ENCODE measurements at places on chromosomes 2 and 18.
A peak's percentile ranks its signal among the peaks of the same experiment; 100 is the strongest.

GRCh38 chr2:99552529-99552928, 62.7 kb upstream of the REV1 start:
- H3K4me3 ChIP-seq, result no peak overlapping the region
- H3K27me3 ChIP-seq, result no peaks in the 10 kb centered on the region
- H3K36me3 ChIP-seq, result peaks cover 46% of the 10 kb centered on the region

DNA sequence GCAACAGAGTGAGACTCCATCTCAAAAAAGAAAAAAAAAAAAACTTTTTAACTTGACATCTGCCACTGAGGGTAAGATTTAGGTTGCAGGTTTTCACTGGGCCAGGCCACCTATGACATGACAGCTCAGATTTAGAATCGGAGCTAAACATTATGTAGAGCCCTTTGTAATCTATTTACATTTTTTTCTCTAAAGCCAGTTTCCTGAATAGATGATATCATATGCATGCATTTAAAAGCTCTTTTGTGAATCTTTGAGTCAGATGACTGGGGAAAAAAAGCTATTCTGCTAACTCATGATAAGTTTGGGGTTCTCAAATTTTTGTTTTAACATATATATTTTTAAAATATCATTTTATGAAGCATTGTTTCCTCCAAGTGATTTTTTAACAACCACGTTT, 21.3 kb downstream of the PRKAG3 start:
- no peak for DNase-seq
- no peak overlapping the region for H3K27ac ChIP-seq
- no peak overlapping the region for H3K4me3 ChIP-seq
- peaks cover 20% of the 10 kb centered on the region for H3K36me3 ChIP-seq
- no peaks in the 10 kb centered on the region for H3K27me3 ChIP-seq

GRCh38 chr18:78703291-78703690, 276.3 kb upstream of the SALL3 start:
- peak overlapping the region; percentile 62 for H3K27ac ChIP-seq
- no peak overlapping the region for H3K4me3 ChIP-seq
- H3K36me3 ChIP-seq, result no peaks in the 10 kb centered on the region
- peaks cover 2% of the 10 kb centered on the region for H3K27me3 ChIP-seq

GRCh38 chr2:220916931-220917330, 655.2 kb downstream of the EPHA4 start:
- no peaks in the 10 kb centered on the region for H3K27me3 ChIP-seq
- no peak overlapping the region for H3K4me3 ChIP-seq
- no peaks in the 10 kb centered on the region for H3K4me1 ChIP-seq
- H3K27ac ChIP-seq, result no peak overlapping the region
- DNase-seq, result no peak

GRCh38 chr2:17800693-17801458, 15.4 kb upstream of the MSGN1 start:
- no peak overlapping the region for H3K27ac ChIP-seq
- no peaks in the 10 kb centered on the region for H3K36me3 ChIP-seq

DNA sequence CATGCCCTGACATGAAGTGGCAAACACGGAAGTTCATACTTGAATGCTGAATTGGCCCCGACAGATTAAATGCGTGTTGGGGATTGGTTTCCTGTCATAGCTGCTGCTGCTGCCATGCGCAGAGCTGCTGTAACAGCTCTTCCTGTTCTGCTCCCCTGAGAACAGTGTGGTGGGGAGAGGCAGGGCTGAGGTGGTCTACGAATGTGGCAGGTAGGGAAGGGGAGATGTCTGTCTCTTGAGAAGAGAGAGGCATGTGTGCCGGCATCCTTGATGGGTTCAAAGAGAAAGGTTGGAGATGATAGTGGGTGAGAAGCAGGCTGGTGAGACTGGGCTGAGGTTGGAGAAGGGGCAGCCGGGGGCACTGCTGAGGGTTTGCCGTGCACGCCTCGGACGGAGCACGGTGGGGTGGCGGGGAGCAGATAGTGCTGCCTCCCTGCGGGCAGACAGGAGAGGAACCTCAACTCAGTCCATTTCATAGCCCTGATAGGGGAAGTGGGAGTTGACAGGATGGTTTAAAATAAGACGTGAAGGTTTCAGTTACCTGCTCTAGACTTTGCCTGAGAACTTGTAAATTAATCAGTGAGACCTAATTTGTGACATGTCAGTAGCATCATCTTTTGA, 46.1 kb downstream of the TMEM185B start:
- H3K4me3 ChIP-seq, result no peak overlapping the region
- no peak for DNase-seq
- peaks cover 11% of the 10 kb centered on the region for H3K36me3 ChIP-seq
- no peaks in the 10 kb centered on the region for H3K27me3 ChIP-seq
